ENCODE measurements at places on chromosomes 6 and 20.

DNA sequence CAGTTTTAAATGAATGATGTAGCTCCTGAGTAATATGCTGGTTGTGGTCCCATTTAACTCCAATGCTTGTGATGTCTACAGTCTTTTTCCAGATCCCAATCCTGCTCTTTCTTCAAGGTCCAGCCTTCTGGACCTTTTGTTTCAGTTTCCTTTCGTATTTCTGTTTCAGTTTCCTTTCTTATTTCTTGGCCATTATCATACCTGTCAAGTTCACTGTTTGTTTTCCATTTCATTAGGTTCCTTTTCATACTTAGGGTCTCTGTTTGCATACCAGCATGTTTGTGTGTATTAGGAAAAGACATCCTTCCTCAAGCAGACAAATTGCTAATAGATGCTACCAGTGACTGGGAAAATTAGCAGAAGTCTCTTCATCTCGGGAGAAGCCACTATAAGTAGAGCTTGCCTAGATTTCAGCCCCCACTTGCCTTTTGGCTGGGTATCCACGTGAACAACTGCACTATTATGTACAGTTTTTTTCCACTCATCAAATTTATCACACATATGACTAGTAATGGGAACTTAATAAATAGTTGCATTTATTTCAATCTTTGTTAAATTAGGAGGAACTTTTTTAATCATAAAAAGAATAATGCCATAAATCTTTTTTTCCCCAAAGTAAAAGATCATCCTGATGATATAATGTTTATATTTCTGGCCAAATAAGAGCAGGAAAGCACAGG lies 583.4 kb downstream of the BCKDHB start:
- no peak for DNase-seq

DNA sequence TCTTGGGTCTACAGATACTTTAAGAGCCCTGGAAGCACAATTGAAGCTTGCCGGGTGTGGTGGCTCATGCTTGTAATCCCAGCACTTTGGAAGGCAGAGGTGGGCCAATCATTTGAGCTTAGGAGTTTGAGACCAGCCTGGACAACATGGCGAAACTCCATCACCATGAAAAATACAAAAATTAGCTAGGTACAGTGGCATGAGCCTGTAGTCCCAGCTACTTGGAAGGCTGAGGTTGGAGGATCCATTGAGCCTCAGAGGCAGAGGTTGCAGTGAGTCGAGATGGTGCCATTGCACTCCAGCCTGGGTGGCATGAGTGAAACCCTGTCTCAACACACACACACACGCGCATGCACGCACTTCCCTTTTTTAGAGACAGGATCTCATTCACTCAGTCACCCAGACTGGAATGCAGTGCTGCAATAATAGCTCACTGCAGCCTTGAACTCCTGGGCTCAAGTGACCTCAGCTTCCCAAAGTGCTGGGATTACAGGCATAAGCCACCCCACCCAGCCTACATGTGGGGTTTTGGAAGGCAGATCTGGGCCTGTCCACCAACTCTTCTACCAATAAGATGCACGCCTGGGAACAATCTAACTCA lies 182.5 kb upstream of the JARID2 start:
- no peak for DNase-seq

- DNase-seq, result no peak
Measured at GRCh38 chr6:45084257-45084656, 243.9 kb upstream of the RUNX2 start.

DNA sequence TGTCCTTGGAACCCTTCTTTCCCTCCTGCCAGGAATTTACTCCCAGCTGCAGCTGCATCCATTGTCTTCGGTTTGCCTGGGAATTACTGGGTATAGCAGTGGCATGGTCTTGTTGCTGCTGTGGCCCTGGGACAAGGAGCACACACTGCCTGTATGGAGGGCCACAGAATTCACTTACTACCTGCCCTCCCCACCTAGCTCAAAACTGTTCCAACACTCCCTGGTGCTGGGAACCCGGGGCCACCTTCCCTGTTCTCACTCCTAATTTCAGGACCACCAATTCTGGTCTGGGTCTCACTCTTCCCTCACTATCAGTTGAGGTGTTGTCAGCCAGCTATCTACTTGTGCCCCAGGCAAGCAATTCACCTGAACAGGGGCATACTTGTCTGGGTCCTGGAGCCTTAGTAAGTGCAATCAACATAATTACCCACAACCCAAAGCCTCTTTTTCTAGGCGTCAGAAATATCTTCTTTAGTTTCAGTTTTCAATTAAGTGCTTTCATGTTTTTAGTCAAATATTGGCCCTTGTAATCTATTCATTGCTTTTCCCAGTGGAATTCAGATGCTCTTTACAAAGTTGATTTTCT lies 47.2 kb downstream of the METTL24 start:
- DNase-seq, result no peak

DNA sequence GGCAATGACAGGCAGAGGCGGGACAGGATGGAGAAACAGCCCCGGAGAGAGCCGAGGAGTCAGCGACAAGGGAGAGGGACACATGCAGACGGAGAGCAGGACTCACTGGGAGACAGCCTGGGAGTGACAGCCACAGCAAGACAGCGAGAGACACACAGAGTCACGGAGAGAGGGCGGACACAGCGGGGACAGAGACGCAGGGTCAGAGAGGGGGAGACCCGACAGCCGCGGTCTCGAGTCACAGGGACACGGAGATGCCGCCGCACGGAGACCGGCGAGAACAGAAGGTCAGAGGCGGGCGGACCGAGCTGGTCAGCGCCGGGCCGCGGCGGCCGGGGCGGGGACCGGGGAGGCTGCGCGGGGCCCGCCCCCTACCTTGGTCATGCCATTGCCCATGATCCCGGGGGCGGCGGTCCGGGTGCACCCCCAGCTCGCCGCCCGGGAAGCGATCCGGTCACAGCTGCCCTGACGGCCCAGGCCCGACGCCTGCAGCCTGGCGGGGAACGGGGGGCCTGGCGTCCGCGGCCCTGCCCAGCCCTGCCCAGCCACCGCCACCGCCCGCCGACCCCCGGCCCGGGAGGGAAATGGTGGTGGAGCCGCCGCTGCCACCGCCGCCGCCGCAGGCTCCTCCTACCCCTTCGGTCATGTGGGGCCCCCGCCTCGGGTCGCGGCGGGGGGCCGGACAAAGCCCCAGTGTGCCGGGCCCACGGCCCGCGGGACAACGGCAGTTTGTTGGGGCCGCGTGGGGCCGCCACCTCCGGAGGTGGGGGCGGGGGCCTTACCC lies at the start of the genes DUSP15 and TTLL9:
Gene DUSP15 (minus strand): TSS at position 586 of the 784 bp plus-strand sequence. CDS start 190 bp downstream, at position 396.
Gene TTLL9 (plus strand): TSS at position 693 of the 784 bp plus-strand sequence. CDS start 493 bp downstream, outside the sequence.
- DNase-seq, result peak; percentile 84

GRCh38 chr6:135226537-135226936 lies 45.4 kb downstream of the MYB start:
- DNase-seq, result no peak

- no peak for DNase-seq
Measured at GRCh38 chr20:58515233-58516212, at the start of gene APCDD1L. Gene APCDD1L (minus strand): TSS chr20:58515399. CDS start chr20:58514707, 692 bp downstream.

DNA sequence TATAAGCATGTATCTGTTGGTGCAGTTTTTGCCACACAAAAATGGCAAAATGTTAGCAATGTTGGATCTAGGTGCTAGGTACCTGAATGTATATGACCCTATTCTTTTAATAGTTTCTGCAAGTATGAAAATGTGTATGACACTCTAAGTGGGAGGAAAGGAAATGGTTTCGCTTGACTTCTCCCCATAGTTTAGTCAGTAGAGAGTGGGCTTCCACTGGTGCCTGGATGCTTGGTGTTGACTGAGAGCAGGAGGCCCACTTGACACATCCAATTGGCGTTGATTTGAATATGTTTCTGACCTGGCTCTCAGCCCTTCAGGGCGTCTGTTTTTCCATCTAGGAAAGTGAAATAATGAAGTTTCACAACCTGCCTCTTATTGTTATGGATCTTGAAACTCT lies 41.8 kb upstream of the GABRR1 start:
- DNase-seq, result no peak

Measured in midbrain (tissue), 1 donor.